Left cardiac atrium (tissue), 4 donors: ENCODE measurements at places on chromosomes 6 and 20. TPM values are rescaled to one million over a fixed set of nuclear protein-coding genes. Genes with fewer than 3 reads are reported as not detected.
A peak's percentile ranks its signal among the peaks of the same experiment; 100 is the strongest.

DNA sequence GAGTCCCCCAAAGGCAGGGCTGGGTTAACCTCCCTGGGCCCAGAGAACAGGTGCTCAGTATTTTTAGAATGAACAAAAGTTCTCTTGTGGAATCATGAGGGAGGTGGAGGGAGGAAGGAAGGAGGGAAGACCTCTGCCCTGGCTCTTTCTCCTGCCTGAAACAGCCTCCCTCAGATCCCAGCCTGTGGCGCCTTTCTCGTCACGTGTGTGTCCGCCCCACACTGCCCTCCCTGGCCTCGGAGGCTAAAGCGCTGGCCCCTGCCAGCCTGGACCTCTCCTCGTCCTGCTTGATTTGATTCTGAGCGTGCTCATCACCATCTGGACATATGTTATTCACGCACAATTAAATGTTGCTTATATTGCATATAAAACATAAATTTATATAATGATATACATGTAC lies 40.9 kb downstream of the PHACTR3 start:
- no peak for DNase-seq

The IPCEF1 gene
- 1.2 TPM for total RNA-seq

DNA sequence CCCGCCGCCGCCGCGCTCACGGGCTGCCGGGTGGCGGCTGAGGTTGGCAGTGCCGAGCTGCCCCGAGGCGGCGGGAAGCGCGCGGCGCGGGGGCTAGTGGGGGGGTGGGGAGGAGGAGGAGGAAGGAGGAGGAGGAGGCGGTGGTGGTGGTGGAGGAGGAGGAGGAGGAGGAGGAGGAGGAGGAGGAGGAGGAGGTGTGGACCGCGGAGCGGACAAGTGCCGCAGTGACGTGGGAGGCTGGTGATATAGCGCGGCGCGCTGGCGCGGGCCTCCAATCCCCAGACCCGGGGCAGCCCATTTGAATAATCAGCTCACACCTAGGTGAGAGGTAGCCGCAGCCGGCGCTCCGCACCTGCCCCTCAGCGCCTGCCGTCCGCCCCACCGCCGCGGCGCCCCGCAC lies at the start of gene FOXA2:
Gene FOXA2 (minus strand): TSS at position 51 of the 400 bp plus-strand sequence. CDS start 294 bp downstream, outside the sequence.
- DNase-seq: no peak

The PABPC1L gene
- total RNA-seq: 5.6 TPM

DNA sequence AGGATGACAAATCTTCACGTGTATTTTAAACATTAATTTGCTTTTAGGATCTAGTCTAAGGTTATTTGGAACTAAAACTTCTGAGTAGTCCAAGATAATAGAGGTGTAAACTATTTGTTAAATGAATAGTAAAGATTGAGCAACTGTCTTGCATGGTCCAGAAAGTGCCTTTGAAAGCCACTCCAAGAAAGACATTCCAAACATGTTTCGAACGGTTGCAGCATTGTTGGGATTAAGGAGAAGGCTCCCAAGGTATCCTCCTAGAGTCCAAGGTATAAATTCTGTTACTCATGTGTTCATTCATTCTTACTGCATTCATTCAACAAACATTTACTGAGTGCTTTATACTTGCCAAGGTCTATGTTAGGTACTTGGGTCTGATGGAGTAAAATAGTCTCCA lies 28.8 kb upstream of the MYLK2 start:
- no peak for DNase-seq

DNA sequence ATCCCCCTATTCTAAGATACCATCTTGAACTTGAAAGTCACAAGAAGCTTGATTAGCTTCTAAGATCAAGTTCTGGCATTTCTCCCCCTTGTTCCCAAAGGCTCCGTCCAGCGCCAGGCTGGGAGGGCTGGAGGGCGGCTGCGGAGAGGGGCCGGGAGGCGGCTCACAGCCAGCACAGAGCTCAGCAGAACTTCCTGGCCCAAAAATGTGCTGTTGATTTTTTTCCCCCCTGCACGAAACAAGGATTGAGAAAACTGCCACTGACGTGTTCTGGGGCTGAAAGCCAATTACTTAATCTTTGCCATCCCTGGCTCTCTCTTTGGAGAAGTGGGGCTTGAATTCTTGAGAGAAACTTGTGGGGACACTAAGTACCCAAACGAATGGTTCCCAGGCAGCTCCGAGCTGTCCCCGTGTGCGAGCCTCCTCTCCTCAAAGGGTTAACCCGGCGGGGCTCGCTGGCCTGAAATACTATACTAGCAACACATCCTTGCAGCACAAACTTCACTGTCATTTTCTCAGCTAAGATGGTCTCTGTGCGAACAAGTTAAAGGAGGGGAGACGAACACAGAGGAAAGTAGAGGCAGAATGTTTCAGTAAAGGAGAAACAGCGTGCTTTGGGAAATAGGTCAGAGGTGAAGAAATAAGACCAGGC lies 452 bp downstream of the TRAF3IP2 start:
- DNase-seq: peak; percentile 83

The ENPP3 gene
- total RNA-seq: 0.53 TPM

DNA sequence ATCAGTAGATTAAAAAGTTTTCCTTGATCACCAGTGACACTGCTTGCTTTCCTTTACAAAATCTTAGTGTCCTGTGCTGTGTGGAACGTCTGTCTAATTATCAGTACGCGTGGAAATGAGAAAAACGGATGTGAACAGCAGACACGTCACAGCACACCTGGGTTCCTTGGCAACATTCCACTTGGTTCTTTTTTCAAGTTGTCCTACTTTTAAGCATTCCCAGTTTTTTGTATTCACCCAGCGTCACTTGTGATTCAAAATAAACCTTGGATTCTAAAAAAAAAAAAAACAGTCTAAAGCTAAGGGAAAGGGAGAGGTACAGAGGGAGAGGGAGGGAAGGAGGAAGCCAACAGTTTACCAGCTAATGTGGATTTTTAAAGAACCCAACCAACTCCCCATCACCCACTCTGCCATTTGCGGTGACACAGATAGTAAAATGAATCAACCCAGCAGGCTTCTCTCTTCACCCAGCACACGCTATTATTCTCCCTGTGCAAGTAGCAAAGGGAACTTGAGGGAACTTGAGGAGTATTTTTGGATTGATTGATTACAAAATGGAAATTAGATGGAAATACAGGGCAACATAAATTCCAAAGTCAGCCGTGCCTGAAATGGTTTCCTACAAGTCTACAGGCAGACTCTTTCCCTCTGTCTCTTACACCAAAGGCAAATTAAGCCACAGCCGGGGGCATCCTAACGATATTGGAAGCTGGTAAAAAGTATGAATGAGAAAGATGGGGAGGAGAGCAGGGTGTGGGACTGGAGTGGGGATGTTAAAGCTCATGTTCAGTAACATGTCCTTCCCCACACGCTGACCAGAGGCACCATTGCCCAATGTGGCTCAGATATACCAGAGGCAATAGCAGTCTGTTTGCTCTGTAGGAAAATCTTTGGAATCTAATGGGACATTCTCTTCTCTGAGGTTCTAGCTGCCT lies 129.8 kb downstream of the SASH1 start:
- no peak for DNase-seq

The CD93 gene
- total RNA-seq: 46.3 TPM

DNA sequence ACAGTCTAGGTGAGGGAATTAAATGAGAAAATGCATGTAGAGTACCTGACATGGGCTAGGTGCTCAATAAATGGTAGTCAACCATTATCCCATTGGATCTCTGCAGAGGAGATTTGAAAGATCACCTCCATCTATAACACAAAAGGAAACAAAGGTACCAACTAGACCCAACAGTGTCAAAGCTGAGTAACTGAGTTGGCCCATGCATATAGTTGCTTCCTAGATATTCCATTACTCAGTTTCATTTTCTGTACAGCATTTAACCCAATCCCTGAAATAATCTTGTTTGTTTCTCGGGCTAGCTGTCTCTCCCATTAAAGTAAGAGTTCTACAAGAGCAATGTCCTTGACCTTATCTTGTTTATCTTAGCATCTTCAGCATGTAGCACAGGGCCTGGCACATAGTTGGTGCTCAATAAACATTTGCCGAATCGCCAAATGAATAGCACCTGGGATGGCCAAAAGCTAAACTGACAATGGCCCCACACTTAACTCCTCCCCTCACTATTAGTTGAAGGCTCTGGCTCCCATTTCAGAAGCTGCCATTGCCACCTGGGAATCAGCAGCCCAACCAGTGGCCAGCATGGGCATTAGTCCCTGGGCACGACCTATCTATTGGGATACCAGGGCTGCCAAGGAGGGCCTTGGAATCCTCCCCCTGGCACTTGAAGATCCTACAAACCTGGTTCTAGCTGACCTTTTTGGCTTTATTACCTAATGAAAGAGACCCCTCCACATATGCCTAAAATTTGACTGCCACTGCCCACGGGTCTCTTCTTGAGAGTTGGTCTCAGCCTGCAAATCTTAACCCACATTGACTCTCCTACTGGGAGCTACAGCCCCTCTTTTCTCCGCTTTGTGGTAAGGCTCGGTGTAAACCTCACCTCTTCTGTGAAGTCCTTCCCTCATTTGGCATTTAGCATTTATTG lies 22.6 kb downstream of the BCL2L1 start:
- DNase-seq: no peak

The SEL1L2 gene
- 0.91 TPM for total RNA-seq

- peak; percentile 53 for DNase-seq
Observed at GRCh38 chr20:58839474-58839874, 11.2 kb downstream of the GNAS-AS1 start.

DNA sequence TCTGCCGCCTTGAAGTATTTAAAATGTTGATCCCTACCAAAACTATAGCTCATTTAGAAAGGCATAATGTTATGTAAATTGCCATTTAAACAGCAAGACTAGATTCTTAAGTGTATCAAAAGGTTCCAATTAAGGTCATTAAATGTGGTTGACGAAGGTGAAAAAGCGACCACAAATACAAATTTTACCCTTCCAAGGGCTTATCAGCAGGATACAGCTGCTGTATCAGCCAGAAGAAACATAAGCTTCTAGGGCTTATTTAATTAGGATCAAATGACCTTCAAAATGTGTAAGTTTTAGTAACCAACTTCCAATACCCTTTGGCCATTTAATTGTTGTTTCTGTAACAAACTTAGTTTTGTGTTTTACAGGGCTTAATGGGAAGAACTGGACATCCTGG lies 139.9 kb downstream of the COL9A1 start:
- no peak for DNase-seq

The COL12A1 gene
- 33.6 TPM for total RNA-seq

DNA sequence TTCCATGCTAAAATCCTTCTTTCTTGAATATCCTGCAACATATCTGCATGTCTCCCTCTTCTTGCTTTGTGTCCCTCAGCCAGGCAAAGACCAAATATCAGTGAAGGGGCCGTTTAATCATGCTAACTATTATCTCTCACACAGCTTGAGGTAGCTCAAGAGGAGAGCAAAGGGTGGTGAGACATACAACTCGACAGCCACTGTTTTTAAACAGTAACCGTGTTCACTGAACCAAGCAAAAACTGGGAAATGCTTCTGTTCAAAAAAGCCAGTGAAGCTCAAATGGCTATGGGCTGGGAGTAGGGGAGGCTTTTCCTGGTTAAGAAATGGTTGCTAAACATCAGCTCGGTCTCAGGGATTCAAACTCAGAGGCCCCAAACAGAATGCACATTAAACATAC lies 83.4 kb downstream of the MAP7 start:
- DNase-seq: no peak

GRCh38 chr6:24229696-24230405 lies 103.8 kb downstream of the NRSN1 start:
- DNase-seq: no peak

DNA sequence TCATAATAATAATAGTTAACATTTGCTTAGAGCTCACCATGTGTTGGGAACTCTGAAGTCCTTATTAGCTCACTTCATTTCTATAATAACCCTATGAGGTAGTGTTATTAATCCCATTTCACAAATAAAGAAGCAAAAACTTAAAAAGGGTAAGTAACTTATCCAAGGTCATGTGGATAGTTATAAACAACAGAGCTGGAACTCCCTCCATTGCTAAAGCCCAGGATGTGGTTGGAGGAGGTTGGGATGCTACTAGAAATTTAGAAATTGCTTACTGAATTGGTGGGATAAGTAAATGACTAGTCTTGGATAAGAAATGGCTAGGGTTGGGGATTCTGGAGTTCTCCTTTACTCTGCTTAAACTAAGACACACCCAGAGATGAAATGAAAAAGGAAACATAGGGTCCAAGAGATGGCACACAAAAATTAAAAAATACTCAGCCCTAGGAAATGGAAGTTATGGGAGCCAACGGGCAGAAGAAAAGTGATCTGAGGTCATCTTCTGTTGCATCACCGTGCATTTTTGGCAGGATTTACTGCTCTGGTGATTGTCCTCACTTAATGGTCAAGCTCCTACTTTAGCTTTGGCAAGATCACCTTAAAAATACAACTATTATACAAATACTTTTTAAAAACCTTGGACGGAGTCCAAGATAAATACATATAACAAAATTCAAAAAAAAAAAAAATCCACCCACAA lies 7.7 kb upstream of the CLIC5 start:
- DNase-seq: no peak

The LY86 gene
- total RNA-seq: 2.4 TPM

DNA sequence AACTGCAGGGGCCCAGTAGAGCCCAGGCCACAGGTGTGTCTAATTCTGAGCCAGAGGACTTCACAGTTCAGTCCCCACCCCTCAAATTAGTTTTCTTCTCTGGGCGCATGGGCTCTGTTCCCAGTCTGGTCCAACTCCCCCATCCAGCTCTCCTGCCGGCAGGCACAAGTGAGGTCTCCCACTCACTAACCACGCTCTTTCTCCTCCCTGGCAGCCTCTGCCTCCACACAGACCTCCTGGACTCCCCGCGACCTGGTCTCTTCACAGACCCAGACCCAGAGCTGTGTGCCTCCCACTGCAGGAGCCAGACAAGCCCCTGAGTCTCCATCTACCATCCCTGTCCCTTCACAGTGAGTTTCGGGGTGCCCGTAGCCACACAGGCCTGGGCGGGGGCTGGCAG lies 6.2 kb downstream of the NCR2 start:
- DNase-seq: no peak

- DNase-seq: no peak
Observed at GRCh38 chr6:131851049-131851769, 43.4 kb downstream of the ENPP1 start.

GRCh38 chr6:53347921-53348370 lies 804 bp downstream of the ELOVL5 start:
- DNase-seq: peak; percentile 82

- no peak for DNase-seq
Observed at GRCh38 chr6:154605178-154605881, 94.8 kb upstream of the CNKSR3 start.

DNA sequence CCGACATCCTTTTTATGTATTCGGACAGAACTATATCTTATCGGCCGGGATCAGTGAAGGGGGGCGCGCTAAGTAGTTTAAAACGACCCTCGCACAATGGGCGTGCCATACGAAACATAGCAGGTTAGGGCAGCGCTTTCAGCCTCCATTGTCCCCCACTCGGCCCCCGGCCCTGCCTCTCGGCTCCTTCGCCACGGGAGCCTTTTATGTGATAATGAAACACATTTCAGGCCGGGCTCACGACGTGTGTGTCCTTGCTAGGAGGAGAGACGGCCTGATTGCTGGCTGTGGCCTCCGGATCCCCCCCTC lies 5.3 kb downstream of the FOXA2 start:
- no peak for DNase-seq

DNA sequence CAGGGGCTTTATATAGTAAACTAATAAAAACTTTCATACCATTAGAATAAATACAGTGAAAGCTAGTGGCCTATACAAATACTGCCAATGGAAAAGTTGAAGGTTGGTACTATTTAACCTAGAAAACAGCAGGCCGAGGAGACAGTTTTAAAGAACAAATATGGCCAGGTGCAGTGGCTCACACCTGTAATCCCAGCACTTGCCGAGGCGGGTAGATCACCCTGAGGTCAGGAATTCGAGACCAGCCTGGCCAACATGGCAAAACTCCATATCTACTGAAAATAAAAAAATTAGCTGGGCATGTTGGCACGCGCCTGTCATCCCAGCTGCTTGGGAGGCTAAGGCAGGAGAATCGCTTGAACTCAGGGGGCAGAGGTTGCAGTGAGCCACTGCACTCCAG lies 24.8 kb downstream of the GLYATL3 start:
- no peak for DNase-seq

GRCh38 chr6:4491501-4492260 lies 284.5 kb upstream of the CDYL start:
- no peak for DNase-seq

The BEND6 gene
- 0.82 TPM for total RNA-seq
